Caco-2 (cell line): ENCODE measurements at places on chromosomes 7 and 10.

GRCh38 chr7:88072715-88073055 is 138.6 kb downstream of the ADAM22 start:
- DNase-seq: no peak

DNA sequence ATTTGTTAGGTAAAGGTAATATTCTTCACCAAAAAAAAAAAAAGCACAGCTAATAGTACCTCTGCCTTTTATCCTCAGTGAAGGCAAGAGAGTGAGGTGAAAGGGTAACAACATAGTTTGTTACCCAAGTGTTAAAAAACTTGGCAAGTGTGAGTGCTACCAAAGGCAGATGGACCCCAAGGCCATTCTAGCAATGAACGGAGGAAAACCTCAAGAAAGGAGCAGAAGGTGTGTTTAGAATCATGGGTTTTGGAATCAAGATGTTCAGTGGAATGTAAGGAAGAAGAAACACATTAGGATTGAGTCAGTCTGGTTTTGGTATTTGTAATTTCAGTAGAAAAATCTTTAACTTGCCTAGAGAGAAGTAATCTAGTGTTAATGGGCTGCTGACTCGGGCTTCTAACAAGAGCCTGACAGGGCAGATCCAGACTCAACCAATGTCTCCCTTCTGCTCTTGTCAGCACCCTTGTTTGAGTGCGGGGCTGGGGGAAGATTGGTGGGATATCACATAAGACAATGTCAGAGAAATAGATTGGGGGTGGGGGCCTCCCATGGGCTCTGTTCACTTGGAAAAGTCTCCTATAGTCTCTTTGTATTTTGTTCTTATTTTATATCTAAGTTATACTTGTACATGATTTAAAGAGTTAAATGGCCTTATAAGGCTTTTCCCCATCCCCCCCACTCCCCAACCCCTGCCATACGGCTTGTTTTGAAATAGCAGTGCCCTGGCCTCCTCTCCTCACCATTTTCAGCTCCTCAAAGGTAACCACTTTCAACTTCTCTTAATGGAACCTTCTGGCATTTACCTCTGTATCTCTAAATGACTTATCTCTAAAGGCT is 44.4 kb downstream of the SCD start:
- DNase-seq: no peak

DNA sequence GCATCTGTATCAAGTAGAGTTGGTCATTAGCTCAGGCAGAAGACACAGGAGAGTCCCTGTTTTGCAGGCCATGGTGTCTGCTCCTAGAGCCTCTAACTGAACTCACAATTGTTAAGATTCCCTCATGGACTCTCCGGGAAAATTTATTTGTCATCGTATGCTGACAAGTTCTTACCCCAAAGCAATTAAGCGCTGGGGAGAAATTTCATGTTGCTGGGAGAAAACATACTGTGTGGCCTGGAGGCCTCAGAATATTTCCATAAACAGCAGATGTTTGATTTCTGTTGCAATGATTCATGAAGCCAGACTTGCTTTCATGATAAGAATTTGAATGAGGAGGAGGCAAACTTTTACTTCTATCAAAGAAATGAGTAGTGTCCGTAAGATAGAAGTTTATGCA is 583.2 kb downstream of the GATA3 start:
- DNase-seq: no peak

GRCh38 chr10:62769574-62770242 is 34.8 kb upstream of the ADO start:
- DNase-seq: no peak

DNA sequence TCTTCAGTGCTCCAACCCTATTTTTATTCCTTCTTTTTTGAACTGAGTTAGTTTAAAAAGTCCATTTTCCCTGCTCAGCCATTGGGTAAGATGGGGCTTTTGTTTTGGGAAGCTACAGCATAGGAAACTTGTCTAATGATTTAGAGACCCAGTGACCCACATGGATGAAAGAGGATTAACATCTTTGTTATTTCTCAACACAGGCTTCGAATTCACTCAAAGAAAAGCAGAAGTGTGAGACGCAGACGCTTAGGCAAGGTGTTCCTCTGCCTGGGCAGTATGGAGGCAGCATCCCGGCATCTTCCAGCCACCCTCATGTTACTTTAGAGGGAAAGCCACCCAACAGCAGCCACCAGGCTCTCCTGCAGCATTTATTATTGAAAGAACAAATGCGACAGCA is 152.0 kb downstream of the HDAC9 start:
- no peak for DNase-seq

DNA sequence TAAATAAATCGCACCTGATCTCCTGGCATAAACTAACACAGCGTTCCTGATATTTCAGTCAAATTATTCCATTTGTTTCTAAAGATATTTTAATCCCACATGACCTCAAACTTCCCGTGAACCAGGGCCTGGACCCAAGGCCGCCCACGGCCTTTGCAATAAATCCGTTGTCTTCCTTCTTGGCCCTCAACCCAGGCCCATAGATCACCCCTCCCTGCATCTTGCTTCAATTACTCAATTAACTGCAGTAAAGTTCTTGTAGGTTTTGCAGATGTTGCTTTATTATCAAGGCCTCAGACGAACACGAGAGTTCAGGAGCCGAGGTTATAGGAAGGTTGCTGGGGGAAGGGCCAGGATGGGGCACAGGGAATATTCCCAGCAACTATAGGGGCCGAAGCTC is 249.4 kb downstream of the RAB11FIP2 start:
- DNase-seq: no peak

- DNase-seq: no peak
Observed at GRCh38 chr7:119256446-119257131, 1016.4 kb upstream of the KCND2 start.

DNA sequence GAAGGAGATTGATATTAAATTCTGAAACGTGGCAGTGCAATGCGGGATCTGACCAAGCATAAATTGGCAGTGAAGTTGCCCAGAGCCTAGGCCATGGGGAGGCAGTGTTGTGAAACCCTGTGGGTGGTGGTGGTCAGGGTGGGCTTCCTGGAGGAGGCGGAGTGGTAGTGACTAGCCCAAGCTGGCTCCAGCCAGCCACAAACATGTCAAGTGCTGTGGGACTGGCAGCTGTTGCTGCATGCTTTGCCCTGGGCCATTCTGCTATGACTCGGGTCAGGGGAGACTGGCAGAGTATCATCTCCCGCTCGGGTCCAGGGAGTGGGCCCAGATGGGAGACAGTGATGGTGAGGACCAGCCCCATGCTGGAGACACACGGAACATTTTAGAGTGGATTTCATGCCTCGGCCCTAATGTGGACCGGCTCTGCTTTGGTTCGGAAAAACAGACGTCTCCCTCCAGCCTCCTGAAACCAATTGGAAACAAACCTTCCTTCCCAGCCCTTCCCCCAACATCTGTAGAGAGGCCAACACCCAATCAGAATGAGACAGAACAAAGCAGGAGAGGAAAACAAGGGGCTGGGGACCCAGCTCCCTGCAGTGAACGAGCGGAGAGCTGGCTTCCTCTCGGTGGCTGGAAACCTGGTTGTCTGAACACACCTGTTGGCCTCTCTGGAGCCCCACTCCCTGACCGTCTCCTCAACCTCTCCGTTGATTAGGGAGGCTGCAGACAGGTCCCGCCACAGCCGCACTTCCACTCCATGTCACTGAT is 58.2 kb downstream of the TMEM270 start:
- no peak for DNase-seq

GRCh38 chr7:91374321-91374989 is 110.2 kb downstream of the FZD1 start:
- no peak for DNase-seq

DNA sequence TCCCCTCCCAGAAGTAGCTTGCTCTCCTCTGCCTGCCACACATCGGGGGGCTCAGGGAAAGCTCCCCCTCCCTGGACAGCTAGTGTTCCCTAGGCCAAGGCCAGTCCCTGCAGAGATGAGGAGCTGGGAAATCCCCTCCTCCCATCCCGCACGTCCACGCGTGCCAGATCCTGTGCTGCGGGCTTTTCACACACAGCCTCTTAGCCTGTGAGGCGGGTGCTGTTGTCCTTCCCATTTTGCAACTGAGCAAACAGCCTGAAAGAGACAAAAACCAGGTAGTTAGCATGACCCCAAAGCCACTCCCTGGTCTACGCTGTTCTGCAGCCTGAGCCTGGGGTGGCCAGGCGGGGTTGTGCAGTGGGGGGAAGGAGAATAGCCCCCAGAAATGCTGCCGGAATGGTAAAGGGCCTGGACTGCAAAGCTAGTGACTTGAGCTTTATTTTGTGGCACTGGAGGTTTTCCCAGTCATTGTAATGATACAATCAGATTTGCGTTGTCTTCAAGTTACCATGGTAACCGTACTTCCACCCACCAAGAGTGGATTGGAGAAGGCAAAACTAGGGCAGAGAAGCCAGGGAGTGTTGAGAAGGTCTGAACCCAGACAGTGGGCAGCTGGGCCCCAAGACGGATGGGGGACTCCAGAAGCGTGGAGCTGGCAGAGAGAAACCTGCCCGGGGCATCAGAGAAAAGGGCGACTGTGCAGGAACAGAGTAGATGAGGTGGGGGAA is 98.6 kb upstream of the KCTD7 start:
- DNase-seq: no peak

DNA sequence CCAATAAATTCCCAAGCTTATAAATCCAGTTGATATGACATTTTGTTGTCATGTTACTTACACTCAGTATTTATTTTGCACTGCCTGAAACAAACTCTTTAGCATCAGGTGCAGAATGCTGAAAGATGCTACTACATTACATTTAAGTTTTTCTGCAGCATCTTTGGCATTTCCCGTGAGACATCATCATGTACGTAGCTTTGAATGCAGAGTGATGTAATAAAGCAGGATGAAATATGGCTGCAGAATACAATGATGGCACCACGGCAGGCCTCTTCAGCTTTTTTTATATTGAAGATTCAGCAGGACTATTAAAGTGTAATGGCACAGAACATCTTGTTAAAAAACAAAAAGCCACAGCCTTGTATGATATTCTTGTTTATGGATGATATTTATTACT is 531.8 kb downstream of the NXPH1 start:
- DNase-seq: no peak

- DNase-seq: no peak
Observed at GRCh38 chr7:13933091-13933490, 56.4 kb downstream of the ETV1 start.

DNA sequence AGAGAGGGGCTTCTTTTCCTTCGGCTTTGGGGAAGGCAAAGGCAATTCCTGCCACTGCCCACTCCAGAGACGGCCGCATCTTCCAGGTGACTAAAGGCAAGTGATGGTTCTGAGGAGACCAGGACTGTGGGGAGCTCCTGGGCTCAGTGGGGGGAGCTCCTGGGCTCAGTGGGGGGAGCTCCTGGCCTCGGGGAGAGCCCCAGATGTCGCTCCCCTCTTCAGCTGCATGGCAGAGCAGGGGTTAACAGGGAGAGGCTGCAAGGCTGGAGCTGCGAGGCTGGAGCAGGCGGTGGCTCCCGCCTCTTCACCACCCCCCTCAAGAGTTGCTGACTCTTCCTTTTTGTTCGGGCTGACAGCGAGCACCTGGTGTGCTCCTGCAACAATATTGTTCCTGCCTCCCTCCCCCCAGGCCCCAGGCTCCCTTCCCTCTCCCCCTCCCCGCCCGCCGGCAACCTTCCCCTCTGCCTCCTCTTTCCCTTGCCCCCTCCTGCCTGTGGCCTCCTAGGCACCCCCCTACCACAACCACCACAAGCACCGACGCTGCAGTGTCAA is 56.3 kb upstream of the LBX1 start:
- DNase-seq: no peak

- no peak for DNase-seq
Observed at GRCh38 chr7:42105554-42106358, 131.3 kb downstream of the GLI3 start.

- DNase-seq: no peak
Observed at GRCh38 chr10:103106539-103106938, 86.5 kb downstream of the NT5C2 start.

DNA sequence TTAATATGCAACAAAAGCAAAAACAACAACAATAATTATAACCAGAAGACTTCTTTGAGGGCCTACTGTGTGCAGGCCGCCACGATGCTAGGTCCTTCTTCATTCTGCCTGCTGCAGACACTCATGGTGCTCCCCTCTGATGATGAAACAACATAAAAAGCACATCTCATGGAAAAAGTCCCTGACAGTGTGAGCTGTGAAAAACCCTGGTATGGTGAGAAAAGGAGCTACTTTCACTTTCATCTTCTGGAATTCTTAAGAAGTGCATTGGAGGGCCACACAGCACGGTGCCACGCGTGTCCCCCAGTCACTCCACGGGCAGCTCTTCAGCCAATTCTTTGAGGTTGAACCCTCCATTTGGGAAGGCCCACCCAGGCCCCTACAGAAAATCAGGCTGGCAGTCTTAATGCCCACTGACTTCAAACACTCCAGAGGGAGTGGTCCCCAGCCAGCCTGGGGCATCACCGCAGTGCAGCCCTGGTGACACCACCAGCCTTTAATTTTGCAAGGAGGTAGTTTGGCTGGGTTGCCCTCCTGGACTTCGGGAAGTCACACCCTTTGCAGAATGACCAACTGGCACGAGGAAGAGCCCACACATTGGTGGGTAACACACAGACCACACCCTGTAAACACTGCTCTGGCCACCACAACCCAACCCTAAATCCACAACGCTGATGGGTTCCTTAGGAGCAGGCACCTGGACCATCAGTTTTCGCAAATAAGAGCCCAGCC is 7.7 kb downstream of the KCNMA1 start:
- no peak for DNase-seq

- DNase-seq: no peak
Observed at GRCh38 chr10:24701447-24701846, 22.2 kb downstream of the ARHGAP21 start.

DNA sequence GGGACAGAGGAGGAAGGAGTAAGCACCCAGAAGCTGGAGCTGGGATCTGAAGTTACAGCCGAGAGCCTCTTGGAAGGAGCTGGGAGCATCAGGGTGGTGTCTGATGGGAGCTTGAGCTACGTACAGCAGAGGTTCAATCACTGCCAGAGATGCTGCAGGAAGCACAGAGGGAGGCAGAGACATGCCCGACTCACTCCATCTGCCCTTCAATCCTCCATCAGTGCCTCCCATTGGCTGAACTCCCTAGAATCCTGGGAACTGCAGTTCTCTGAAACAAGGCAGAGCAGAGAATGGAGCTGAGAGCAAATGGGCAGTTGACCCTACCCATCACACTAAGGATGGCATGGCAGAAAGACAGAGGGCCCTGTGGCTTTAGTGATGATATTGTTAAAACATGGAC is 40.0 kb upstream of the CTBP2 start:
- no peak for DNase-seq

DNA sequence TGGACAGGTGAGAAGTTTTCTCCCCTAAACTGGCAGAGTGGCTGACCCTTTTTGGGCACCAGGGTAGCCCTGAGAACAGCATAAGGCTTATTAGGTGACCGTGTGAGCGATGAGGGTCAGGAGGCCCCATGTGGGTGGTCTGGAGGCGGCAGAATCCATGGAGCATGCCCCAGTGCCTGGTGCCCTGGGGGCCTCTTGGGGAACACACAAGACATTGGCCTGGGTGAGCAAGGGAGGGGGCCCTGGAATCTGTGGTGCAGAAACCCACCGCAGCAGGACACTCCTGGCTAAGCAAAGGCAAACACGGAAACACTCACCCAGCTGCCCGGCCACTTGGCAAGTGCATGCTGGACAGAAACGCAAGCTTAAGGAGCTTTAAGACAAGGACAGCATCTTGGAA is 29.5 kb downstream of the YKT6 start:
- no peak for DNase-seq
